Effector CD8-positive, alpha-beta T cell (primary cell): ENCODE measurements at places on chromosomes 6 and 20.

GRCh38 chr6:168741942-168742782 is 301.2 kb downstream of the SMOC2 start:
- DNase-seq = no peak

GRCh38 chr6:17042422-17043147 is 59.3 kb upstream of the STMND1 start:
- DNase-seq = no peak

- DNase-seq = no peak
Observed at GRCh38 chr6:78502386-78502887, 364.9 kb upstream of the IRAK1BP1 start.

DNA sequence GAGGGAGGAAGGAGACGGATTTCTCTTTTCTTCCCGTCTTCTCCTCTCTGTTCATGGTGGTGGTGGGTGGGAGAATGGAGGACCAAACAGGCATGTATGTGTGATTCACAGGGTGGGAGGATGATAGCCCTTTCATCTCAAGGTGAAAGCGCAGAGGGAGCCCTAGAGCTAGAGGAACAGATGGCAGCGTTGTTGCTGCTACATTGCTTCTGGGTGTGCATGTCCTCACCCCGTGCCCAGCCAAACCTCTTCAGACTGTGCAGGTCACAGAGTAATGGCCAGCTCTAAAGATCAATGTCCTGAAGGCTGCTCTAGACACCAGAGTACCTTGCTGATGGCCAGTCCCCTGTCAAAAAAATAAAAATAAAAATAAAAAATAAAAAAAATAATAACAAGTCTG is 301.8 kb downstream of the TBC1D7 start:
- DNase-seq = no peak

DNA sequence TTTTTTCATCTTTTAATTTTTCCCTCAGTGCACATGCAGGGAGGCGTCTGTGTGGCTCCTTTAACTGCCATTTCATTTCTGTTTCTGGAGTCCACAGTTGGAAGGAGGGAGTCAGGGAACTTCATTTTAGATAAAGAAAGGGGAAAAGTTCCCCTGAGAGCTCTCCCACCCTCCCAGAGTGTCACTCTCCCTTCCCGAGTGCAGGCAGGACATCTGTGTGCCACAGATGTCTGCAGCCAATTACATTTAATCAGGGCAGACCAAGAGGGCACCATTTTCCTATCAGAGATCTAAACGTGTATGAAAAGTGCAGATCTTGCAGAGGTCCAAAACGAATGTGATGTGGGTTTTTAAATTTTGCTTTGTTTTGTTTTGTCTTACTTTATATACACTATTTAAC is 96.6 kb downstream of the PXDC1 start:
- no peak for DNase-seq

DNA sequence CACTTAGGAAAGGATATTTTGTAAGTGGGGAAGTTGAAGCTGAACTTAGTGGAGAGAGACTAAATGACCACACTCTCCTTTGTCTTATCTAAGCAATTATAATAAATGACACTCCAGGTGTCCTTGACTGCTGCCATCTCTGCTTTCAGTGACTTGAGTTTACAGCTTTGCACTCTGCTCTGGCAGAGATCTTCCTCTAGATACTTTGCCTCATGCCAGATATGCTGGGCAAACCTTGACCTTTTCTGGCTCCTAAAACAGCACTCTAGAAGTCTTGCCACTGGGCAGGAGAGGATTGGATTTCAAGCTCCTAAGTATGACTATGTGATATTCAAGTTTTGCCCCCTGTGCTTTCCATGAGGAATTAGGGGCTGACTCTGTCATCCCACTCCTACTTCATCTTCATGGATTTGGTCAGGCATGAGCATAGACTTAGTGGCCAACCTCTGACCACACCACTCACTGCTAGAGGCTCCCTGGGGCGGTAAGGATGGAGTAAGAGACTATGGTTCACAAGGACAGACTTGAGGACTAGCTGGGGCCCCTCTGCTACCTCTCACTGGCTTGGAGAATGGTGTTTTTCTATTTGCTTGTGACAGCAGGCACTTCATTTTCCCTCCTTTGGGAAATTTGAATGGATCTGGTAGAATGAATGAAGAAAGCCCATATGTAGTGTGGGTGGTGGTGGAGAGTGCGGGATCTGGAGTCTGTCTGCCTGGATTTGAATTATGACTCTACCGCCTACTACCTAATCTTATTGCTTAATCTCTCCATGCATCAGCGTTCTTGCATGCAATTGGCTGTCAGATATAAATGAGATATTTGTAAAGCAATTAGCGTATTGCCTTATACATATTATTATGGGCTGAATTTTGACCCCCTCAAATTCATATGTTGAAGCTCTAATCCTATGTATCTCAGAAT is 191.4 kb downstream of the REV3L start:
- no peak for DNase-seq

- DNase-seq = no peak
Observed at GRCh38 chr20:3621111-3621510, 42.1 kb downstream of the GFRA4 start.

DNA sequence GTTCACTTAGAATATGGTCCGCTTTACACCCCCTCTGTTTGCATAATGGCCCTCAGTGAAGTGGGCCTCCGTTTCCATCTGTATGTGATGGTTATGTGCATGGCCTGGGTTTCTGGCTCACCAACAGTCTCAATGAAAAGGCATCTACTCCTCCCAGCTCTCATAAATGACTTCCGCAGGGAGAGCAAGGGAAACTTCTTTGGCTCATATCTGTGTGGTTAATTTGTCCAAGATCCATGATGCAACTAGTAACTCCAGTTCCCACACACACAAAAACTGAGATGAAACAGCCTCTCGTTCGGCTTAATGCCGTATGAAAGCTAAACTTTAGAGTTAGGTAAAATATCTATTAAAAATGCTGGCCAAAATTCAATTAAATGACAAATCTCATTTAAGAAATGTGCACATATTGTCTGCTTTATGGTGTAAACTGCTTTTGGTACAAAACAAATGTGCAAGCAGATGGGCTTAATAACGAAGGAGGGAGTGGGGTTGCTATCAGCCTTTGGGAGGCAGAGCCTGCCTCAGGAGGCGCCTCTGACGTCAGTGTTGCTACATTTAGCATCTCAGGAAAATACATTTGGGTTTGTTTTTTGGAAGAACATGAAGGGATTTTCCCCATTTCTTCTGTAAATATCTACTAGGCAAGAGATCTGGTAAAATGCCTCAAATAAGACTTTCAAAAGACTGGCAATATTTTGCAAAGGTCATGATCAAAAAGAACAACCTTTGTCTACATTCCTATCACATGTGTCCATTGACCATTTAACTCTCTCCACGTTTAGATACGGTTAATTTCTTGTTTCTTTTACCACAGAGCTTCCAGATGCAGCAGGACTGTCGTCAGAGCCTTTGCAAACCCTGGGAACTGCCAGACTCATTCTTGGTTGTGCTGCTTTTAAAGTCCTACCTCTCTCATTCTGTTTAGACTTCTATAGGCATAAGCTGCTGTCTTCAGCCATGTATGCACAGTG is 96.8 kb downstream of the ARMC2 start:
- DNase-seq = no peak

DNA sequence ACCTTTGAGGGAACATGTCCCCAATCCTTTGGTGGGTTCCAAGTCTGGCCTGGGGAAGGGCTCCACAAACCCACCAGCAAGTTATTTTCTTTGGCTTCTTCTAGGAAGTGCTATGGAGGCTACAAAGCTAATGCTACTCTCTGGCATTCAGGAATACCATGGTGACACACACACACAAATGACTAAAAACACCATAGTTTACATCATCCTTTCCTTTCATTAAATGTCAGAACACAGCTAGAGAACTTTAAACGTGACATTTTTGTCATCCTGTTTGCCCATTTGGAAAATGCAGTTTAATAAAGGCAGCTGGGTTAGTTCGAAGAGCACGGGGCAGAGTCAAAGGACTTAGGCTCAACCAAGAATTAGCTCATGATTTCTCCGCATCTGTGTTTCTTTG is 40.2 kb upstream of the PROKR2 start:
- DNase-seq = no peak

DNA sequence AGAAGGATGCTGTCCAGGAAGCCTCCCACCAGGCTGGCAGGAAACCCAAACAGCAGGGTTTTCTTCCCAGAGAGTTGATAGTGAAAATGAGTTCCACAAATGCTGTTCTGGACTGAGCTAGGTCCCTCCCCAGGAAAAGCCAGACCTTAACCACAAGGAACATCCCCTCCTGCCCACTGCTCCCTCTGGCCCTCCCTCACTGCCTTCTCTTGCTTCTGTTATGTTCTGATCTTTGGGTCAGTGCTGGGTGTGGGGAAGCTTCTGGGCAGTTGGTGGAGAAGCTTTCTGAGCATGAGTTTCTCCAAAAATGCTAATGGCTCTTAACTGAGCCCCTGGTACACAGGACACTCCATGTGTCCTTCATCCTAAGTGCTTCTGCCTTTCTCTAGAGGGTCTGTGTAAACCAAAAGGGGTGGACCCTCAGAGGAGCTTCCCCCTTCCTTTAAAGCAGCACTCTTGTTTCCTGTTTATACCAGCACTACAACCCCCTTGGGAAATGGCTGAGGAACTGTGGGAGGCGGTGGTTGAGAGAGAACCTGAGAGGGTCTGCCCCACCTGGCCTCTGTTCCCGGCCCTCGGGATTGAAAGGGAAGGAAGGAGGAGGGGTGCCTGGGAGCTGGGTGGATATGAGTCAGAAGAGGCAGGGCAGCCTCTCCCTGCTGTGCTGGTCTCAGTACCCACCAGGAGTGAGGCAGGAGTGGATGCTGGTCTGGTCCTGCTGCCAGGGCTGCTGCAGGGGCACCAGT is 42.0 kb downstream of the CDS2 start:
- DNase-seq = no peak

DNA sequence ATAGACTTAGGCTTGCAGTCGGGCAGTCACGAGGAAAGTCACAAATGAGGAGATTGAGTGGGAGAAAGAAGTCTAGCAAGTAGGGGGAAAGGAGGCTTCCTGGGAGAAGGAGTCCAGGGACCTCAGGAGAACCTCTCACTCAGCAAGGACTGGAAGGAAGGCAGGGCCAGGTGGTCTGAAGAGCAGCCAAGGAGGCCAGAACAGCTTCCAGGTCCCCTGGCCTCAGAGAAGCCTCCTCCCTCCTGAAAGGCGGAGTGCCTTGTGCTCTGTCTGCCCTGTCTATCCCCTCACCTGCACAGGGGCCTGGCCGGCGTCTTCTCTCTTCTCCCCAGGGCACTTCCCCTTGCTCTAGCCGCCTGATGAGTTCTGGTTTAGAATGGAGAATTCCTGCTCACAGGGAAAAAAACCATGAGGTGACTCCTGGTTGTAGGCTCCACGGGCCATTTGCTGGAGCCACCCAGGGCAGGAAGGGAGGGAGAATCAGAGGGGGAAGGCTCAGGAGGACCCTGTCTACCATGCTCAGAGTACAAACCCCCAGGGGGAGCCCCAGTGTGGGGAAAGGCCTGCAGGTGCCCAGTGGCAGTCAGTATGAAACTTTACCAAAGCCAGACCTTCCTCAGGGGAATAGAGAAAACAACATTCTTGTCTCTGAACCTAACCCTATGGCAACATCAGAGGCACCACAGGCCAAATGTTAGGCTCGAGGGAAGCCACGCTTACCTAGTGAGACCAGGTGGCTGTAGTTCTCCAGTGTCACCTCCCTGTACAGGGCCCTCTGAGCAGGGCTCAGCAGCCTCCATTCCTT is 11.2 kb downstream of the ZNF337 start:
- DNase-seq = no peak

GRCh38 chr20:3390759-3391425 is 16.6 kb downstream of the DNAAF9 start:
- no peak for DNase-seq

GRCh38 chr6:94175465-94175864 is 756.1 kb upstream of the EPHA7 start:
- no peak for DNase-seq

DNA sequence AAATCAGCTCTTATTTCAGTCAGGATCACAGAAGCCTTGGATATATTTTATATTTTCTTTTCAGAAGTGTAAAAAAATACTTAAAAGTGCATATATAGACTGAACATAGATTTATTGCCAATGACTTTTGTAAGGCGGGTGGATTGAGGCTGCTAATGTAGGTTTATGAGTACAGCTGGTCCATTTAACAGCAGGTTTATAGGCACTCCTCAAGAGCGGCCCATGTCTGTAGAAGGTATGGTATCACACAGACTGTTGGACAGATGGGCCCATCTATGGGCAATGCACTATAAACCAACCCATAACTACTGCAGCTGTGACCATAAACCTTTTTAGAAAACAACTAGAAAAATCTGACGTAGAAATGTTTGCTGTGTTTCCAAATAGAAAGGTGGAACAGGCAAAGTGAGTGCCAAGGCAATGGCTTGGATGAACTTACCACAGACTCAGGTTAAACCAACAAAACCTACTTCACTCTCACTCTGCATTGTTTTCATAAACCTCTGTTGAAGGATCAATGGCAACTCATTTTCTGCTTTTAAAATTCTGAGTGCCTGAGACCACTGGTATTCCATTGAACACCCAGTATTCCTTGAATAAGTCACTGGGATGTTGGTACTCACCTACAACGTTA is 170.6 kb upstream of the EYA4 start:
- no peak for DNase-seq

- no peak for DNase-seq
Observed at GRCh38 chr6:104306211-104306610, 553.5 kb downstream of the HACE1 start.

- DNase-seq = no peak
Observed at GRCh38 chr6:5540370-5540769, 279.1 kb downstream of the FARS2 start.

DNA sequence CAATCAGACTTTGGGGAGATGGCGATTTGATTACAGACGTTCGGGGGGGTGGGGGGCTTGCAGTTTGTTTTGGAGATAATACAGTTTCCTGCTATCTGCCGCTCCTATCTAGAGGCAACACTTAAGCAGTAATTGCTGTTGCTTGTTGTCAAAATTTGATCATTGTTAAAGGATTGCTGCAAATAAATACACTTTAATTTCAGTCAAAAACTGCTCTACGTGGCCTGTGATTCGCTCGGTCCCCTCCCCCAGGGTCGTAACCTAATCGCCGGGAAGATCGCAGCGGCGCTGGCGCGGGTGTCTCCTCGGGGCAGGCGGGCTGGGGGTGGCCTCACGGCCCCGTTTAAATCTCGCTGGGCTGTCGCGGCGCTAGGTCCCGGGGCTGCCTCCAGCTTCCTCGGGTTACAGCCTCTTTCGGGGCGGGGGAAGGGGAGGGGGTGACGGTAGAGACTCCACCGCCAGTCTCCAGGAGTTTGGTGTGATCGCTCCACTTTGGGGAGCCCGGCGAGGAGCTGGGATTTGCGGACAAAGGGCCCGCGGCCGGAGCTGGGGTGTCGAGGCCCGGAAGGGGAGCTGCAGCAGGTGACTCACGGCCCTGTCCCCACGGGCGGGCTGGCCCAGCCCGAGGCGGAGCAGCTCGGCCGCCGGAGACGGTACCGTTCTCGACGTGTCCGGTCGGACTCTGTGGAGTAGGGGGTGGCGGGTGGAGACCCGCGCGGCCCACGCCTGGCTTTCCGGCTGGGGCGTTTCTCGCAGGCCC is 4.2 kb downstream of the FOXC1 start:
- no peak for DNase-seq

GRCh38 chr6:110358553-110359160 is 508 bp upstream of the METTL24 start:
- no peak for DNase-seq

GRCh38 chr20:6348908-6349307 is 226.1 kb upstream of the FERMT1 start:
- no peak for DNase-seq
